Effector CD4-positive, alpha-beta T cell (primary cell): ENCODE measurements at places on chromosomes 7 and 10.

- no peak for DNase-seq
These were observed 303.5 kb downstream of the AHR start for GRCh38 chr7:17601921-17602320.

DNA sequence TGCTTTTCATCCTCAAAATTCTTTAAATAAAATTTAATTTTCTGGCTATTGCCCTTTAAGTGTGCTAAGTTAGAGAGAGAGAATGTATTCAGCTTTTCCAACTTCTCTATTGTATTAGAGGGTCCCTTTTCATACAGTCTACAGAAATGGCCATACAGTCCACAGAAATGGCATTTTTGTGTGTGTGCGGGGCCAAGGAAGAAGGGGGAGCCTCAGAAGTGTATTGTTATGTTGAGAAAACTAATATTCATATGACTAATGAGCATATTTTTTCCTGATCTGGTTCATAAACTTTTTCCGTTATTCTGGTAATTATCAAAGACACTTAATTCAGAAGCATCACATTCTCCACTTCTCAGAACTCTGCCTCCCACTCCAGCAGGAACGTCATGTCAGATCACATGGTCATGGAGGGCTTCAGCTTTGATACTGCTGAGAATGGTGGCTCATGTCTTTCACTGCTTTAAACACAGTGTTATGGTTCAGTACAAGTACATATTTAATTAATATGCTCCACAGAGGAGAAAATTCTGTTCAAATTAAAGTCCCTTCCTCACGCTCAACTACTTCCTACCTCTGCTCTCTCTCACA, 37.1 kb downstream of the ELMO1 start:
- no peak for DNase-seq

- no peak for DNase-seq
These were observed 47.7 kb downstream of the PNLIPRP2 start for GRCh38 chr10:116668446-116668845.

DNA sequence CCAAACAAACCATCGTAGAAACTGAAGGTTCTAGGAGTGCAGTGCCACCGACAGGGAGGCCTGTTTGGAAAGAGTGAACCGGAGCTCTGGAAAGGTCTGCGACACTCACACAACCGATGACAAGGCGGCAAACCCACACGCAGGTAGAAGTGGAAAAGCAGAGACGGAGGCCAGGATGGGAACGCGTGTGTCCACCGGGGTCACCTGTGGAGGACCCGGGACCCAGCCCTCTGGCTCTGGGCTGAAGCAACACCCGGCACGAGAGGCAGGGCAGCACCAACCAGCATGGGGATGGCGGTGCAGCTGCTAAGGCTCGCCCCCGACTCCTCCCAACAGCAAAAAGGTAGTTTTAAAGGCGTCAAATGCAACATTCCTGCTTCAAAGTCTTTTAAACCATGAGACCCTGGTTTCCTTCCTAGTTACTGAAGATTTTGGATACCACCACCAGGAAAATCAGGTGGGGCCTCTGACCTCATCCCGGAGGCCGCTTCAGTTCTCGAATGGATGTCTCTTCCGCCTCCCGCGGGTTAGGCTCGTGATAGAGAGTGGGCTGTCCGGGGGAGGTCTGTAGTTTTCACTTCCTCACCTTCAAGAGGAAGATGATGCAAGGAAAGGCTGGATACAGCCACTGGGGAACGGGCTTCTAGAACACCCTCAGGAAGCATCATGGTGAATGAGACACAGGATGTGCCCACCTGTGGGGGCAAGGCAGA, 115.5 kb downstream of the SMURF1 start:
- no peak for DNase-seq

GRCh38 chr7:156751319-156751718, 110.7 kb downstream of the RNF32 start:
- no peak for DNase-seq

- no peak for DNase-seq
These were observed 102.5 kb downstream of the IMMP2L start for GRCh38 chr7:111459757-111460280.

- no peak for DNase-seq
These were observed 414.6 kb downstream of the DNAJB6 start for GRCh38 chr7:157751406-157751805.

GRCh38 chr10:58220769-58221451, 46.8 kb downstream of the IPMK start:
- no peak for DNase-seq

DNA sequence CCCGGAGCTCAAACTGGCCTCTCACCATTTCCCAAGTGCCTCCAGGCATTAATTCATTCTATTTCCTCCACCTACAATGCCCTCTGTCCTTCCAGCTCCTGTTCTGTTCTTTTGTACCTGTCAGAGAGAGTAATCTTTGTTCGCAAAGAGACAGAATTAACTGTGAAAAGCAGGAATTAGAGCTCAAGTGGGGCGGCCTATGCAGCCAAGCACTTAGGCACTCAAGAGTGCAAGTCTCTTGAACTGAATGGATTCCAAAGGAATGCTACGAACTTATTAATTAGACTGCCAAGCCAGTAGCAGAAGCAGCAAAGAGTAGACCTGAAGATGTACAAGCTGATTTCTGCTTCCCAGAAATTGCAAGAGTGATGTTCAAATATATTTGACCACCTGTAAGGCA, 338.3 kb upstream of the AUTS2 start:
- no peak for DNase-seq

GRCh38 chr7:89887489-89887888, 266.8 kb upstream of the STEAP1 start:
- no peak for DNase-seq

GRCh38 chr10:11636697-11637303, 25.4 kb upstream of the USP6NL start:
- DNase-seq = no peak

DNA sequence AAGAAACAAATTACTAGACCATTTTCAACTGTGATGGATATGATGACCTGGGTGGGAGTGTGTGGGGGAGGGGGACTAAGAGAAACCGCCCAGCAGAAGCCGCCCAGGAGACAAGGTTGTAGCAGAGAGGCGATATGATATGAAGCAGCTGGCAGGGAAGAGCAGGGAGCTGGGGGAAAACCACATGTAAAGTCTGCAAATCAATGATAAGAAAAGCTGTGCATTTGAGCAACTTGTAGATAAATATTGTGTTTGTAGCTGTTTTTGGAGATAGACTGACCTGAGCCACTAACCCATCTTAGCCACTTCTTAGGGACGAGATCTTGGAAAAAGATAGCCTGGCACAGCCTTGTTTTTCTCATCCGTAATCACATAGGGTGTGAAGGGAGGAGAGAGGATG, 252.6 kb downstream of the SEC23IP start:
- DNase-seq = no peak

GRCh38 chr10:28733647-28734046, 56.3 kb downstream of the BAMBI start:
- no peak for DNase-seq

- DNase-seq = no peak
These were observed 4.5 kb downstream of the GRID1 start for GRCh38 chr10:86362129-86362527.
